ENCODE measurements at places on chromosomes 3 and 15.

- no peak overlapping the region for H3K4me3 ChIP-seq
- peaks cover 22% of the 10 kb centered on the region for H3K36me3 ChIP-seq
- no peak for DNase-seq
- H3K27me3 ChIP-seq = no peaks in the 10 kb centered on the region
- peaks cover 8% of the 10 kb centered on the region for H3K4me1 ChIP-seq
These were observed 70.0 kb downstream of the PGPEP1L start for GRCh38 chr15:98937413-98938104.

DNA sequence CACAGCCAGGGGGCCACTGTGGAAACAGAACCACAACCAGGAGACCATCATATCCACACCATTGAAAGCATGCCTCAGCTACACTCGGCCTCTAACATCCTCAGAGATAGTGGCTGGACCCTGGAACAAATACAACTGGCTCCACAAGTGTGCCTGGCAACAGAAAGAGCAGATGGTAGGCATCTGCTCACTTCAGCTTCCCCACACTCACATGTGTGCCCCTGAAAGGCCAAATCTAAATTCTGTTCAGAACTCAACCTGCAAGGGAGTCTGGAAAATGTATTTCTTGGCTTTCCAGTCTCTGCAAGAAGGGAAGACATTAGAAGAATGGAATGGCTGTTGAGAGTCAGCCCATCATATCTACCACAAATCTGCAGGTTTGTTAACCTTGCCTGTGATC, 54.7 kb upstream of the CTNNB1 start:
- no peaks in the 10 kb centered on the region for H3K27me3 ChIP-seq
- no peak overlapping the region for H3K4me3 ChIP-seq
- no peak for DNase-seq
- no peak overlapping the region for H3K27ac ChIP-seq

- H3K27ac ChIP-seq = no peak overlapping the region
- no peak overlapping the region for H3K4me3 ChIP-seq
- no peaks in the 10 kb centered on the region for H3K27me3 ChIP-seq
- no peak for DNase-seq
These were observed 1112.6 kb downstream of the IGSF11 start for GRCh38 chr3:117922039-117922438.

GRCh38 chr3:77227567-77227966, 187.7 kb downstream of the ROBO2 start:
- H3K4me3 ChIP-seq = no peak overlapping the region
- H3K27ac ChIP-seq = no peak overlapping the region
- no peaks in the 10 kb centered on the region for H3K36me3 ChIP-seq
- no peaks in the 10 kb centered on the region for H3K27me3 ChIP-seq
- H3K4me1 ChIP-seq = no peaks in the 10 kb centered on the region

DNA sequence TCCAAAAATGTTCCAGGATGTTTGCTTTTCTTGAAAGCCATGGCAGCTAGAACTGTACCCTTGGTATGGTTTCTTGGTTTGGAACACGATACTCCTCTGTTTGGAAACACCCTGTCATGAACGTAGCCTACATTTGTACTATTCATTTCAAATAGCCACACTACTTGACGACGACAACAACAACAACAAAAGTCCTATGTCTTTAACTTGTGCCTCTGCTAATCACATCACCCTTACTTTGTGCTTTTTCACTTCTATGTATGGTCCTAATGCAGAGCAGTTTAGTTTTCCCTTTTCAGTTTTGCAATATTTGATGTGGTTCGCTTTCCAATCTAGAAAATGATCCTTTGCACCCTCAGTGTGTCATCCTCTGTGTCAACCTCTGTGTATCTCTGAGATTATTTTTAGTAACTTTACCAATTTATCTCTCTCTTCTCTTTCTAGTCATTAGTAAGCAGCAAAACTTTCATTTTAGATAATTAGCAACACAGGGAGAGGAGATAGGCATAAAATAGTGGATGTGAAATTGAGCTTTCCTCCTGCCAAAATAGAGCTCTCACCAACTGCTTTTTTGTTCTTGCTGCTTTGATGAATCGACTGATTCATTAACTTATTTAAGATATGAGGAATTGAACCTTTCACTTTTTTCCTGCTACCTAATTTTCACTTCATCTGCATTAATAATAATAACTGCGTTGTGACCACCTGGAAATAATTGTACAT, 44.1 kb upstream of the TP63 start:
- H3K27ac ChIP-seq = no peak overlapping the region
- H3K27me3 ChIP-seq = no peaks in the 10 kb centered on the region
- no peaks in the 10 kb centered on the region for H3K4me1 ChIP-seq
- no peak overlapping the region for H3K4me3 ChIP-seq
- no peaks in the 10 kb centered on the region for H3K36me3 ChIP-seq

DNA sequence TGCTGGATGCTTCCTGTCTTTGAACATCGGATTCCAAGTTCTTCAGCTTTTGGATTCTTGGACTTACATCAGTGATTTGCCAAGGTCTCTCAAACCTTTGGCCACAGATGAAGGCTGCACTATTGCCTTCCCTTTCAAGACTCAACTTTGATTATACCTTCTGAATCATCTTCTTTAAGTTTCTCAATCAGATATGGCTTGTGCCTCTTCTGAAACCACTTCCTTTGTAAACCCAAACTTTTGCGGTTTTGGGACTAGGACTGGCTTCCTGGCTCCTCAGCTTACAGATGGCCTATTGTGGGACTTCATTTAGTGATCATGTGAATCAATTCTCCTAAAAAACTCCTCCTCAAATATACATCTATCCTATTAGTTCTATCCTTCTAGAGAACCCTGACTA, 47.1 kb upstream of the CADPS start:
- no peak overlapping the region for H3K27ac ChIP-seq
- no peaks in the 10 kb centered on the region for H3K4me1 ChIP-seq
- H3K27me3 ChIP-seq = no peaks in the 10 kb centered on the region
- no peak for DNase-seq

- no peak overlapping the region for H3K4me3 ChIP-seq
- no peaks in the 10 kb centered on the region for H3K36me3 ChIP-seq
- no peak for DNase-seq
- H3K4me1 ChIP-seq = no peaks in the 10 kb centered on the region
These were observed 185.3 kb downstream of the TJP1 start for GRCh38 chr15:29636921-29637320.

DNA sequence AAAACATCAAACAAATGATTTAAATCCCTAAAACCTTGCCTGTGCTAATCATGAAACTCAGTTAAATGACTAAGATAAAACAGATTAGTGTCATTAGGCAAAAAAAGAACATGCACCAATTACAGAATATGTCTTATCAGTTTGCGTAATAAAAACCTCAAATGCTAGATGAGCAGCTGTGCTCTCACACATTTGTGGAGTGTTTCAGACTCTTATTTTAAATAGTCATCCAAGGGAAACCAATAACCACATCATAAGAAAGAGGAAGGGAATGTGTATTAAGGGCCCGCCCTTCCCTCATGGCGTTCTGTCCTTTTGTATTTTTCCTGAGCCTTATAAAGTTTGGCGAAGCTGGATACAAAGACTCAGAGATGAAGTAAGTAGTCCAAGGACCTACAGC, 6.6 kb downstream of the SAMMSON start:
- H3K27ac ChIP-seq = no peak overlapping the region
- no peaks in the 10 kb centered on the region for H3K36me3 ChIP-seq
- no peaks in the 10 kb centered on the region for H3K27me3 ChIP-seq
- H3K4me3 ChIP-seq = no peak overlapping the region

DNA sequence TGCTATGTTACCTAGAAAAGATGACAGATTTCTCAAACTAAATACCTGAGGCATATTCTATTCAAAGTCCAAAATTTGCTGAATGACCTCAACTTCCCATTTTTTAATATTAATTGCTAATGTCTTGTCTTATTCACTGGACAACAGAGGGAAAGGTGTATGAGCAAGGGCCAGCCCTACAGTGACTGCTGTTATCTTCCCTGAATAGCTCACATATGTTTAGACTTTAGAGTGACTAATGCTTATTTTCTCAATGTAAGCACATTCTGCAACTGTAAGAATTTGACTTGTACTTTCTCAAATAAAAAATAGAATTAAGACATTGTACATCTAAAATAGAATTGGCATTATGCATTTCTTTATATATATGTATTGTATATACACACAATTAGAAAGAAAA, 26.5 kb upstream of the AADACL2 start:
- H3K36me3 ChIP-seq = no peaks in the 10 kb centered on the region
- H3K4me1 ChIP-seq = no peaks in the 10 kb centered on the region
- no peak overlapping the region for H3K27ac ChIP-seq
- H3K4me3 ChIP-seq = no peak overlapping the region
- peaks cover 6% of the 10 kb centered on the region for H3K27me3 ChIP-seq

- H3K4me3 ChIP-seq = no peak overlapping the region
- peaks cover 9% of the 10 kb centered on the region for H3K4me1 ChIP-seq
- peaks cover 31% of the 10 kb centered on the region for H3K27me3 ChIP-seq
These were observed 32.9 kb upstream of the MTMR10 start for GRCh38 chr15:31024330-31024729.

DNA sequence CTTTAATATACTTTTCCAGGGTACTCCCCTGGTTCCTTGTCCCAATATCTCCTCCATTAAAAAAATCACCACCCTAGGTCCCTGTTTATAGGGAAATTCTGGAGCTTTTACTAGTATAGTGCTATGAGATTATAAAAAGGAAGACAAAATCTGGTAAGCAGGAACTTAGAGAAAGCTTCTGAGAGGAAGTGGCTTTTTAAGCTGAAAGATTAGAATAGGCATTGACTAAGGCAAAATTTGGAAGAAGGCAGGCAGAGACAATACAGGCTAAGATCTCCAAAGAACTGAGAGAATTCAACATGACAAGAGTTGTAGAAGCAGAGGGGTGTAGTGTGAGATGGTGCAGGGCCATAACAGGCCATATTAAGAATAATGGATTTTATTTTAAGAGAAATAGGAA, 25.8 kb downstream of the SGO1 start:
- H3K4me1 ChIP-seq = peaks cover 19% of the 10 kb centered on the region
- peak overlapping the region; percentile 43 for H3K27ac ChIP-seq
- DNase-seq = no peak
- H3K27me3 ChIP-seq = no peaks in the 10 kb centered on the region
- no peak overlapping the region for H3K4me3 ChIP-seq
- peaks cover 62% of the 10 kb centered on the region for H3K36me3 ChIP-seq

GRCh38 chr3:139113231-139113992, 68.7 kb upstream of the PRR23C start:
- H3K27me3 ChIP-seq = peaks cover 27% of the 10 kb centered on the region
- H3K36me3 ChIP-seq = no peaks in the 10 kb centered on the region
- no peak overlapping the region for H3K4me3 ChIP-seq
- peaks cover 10% of the 10 kb centered on the region for H3K4me1 ChIP-seq
- DNase-seq = peak; percentile 35

DNA sequence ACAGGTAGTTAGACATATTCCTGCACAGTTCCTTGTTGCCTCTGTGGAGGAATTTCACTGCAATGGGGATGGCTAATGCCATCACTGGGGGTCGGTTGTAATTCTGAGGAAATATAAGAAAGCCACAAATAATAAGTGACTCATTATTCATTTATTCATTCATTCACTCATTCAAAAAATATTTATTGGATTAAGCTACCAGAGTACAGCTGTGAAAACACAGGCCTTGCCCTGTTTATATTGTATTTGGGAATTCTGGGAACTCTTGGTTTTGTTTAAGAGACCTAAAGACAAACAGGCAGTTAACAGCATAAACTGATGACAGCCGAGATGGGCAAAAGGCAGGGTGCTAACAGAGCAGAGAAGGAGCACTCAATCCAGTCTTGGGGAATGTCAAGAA, 23.6 kb downstream of the PTX3 start:
- no peaks in the 10 kb centered on the region for H3K36me3 ChIP-seq
- no peak for DNase-seq
- H3K4me1 ChIP-seq = no peaks in the 10 kb centered on the region
- no peak overlapping the region for H3K4me3 ChIP-seq
- H3K27ac ChIP-seq = no peak overlapping the region

GRCh38 chr3:194672876-194673275, 885 bp upstream of the LSG1 start:
- H3K4me3 ChIP-seq = peak overlapping the region; percentile 98
- peaks cover 31% of the 10 kb centered on the region for H3K27me3 ChIP-seq
- peaks cover 13% of the 10 kb centered on the region for H3K36me3 ChIP-seq

DNA sequence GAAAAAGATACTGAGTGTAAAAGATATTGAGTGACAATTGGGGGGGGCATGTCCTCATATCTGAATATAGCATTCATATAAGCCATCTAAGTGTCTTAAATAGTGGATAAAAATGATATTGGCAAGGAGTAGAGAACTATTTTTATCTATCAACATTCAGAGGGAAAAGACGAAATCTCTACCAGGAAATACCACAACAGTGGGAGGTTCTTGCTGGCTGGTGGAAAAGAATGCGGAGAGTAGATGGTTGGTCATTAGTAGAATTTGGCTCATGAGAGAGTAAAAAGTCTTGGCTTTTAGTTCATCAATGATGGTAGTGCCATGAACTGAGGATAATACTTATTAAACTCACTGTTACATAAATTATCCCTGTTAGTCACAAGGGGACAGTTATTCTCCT, 4.8 kb upstream of the TCF12 start:
- H3K36me3 ChIP-seq = peaks cover 4% of the 10 kb centered on the region
- H3K27ac ChIP-seq = no peak overlapping the region
- peaks cover 20% of the 10 kb centered on the region for H3K4me1 ChIP-seq
- H3K27me3 ChIP-seq = no peaks in the 10 kb centered on the region

DNA sequence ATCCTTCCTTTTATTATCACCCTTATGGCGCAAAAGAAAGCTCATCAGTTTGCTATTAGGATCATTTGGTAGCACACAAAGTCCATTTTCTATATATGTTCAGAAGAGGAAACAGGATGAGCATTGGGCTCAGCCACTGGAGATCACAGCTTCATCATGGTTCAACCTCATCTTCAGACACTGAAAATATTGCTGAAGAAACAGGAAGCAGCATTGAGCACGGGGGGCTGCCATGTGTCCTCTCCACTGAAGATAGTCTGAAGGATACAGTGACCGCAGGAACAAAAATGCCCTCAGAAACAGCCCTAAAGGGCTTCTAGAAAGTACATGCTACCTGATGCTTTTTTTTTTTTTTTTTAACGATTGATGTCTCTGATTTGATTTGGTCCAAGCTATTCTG, 835.3 kb upstream of the CFAP20DC start:
- H3K27ac ChIP-seq = peak overlapping the region; percentile 44
- H3K27me3 ChIP-seq = no peaks in the 10 kb centered on the region
- DNase-seq = no peak
- peaks cover 41% of the 10 kb centered on the region for H3K4me1 ChIP-seq

DNA sequence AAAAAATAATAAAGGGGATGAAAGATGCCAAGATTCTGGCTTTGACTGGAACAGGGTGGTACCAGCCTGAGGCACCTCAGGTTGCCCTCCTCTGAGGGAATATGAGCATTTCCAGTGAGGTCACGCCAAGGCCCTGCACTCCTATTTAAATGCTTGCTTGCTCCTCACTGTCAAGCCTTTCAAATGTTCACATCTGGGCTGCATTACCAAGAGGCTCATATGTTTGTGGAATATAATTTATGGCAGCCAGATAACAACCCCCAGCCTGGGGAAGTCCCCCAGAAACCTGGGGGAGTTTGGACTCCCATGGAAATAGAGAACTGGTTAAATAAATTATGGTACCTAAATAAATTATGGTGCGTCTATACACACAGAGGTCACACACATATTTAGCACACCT, 88.4 kb downstream of the FRMD4B start:
- H3K4me1 ChIP-seq = no peaks in the 10 kb centered on the region
- no peaks in the 10 kb centered on the region for H3K36me3 ChIP-seq
- H3K27ac ChIP-seq = no peak overlapping the region
- H3K4me3 ChIP-seq = no peak overlapping the region
- no peaks in the 10 kb centered on the region for H3K27me3 ChIP-seq
- DNase-seq = no peak

- H3K27me3 ChIP-seq = peaks cover 34% of the 10 kb centered on the region
- DNase-seq = no peak
- H3K4me1 ChIP-seq = peaks cover 14% of the 10 kb centered on the region
- H3K36me3 ChIP-seq = no peaks in the 10 kb centered on the region
These were observed 155.6 kb upstream of the GOLIM4 start for GRCh38 chr3:168251371-168251770.
